ENCODE measurements at places on chromosomes 3 and 15. TPM values are rescaled to one million over a fixed set of nuclear protein-coding genes. Genes with fewer than 3 reads are reported as not detected.

- DNase-seq: peak; percentile 82
These were observed 33.8 kb downstream of the MRAS start for GRCh38 chr3:138381950-138382715.

DNA sequence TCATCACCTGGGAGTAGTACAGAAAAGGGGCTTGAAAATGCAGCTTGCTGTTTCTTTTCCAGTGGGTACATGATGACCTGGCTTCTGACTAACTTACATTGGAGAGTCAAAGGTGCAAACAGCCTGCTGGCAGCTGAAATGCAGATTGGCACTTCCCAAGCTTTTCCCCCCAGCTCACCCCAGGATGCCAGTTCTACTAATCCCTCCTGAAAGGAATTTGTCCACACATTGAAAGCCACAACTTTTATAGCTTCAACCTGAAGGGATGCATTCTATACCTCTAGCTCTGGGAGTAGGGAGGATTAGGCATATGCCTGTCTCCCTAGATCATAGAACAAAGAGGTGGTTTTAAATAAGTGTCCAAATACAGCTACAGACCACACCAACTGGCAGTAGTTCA, 281.7 kb downstream of the EFHB start:
- DNase-seq: no peak

Gene CKMT1A
- total RNA-seq: 0.80 TPM

GRCh38 chr15:51382787-51383186, 41.3 kb downstream of the GLDN start:
- no peak for DNase-seq

DNA sequence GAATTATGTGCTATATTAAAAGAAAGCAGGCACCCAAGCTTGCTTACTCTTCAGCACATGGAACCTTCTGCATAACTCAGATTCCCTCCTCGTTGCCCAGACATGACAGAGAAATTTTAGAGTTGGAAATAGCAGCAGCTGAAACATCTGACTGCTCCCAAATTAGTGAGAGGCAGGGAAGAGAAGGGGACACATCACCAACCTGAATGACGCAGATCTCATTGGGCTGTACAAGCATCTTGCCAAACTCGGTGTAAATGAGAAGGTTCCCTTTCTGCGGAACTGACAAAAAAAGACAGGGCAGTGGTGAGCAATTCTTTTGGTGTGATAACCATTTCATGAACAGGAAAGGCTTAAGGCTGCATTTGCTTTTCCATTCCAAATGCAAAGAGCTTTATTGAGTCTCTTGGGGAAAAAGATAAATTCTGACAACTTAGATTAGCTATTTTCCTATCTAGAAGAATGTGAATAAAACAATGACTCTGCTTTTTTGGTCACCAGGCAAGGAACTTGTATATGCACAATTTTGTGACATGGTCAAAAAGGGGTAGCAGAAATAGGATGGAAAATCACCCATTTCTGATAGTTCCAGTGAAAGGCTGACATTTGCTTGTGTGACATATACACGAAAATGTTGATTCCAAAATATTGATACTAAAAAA, 35.1 kb downstream of the HGD start:
- no peak for DNase-seq

Gene SOX14
- total RNA-seq: not detected

GRCh38 chr15:90024406-90024805, 23.3 kb downstream of the ZNF710 start:
- DNase-seq: no peak

Gene DIS3L
- total RNA-seq: 29.2 TPM

- DNase-seq: no peak
These were observed 96.6 kb downstream of the FHIT start for GRCh38 chr3:61154457-61155198.

DNA sequence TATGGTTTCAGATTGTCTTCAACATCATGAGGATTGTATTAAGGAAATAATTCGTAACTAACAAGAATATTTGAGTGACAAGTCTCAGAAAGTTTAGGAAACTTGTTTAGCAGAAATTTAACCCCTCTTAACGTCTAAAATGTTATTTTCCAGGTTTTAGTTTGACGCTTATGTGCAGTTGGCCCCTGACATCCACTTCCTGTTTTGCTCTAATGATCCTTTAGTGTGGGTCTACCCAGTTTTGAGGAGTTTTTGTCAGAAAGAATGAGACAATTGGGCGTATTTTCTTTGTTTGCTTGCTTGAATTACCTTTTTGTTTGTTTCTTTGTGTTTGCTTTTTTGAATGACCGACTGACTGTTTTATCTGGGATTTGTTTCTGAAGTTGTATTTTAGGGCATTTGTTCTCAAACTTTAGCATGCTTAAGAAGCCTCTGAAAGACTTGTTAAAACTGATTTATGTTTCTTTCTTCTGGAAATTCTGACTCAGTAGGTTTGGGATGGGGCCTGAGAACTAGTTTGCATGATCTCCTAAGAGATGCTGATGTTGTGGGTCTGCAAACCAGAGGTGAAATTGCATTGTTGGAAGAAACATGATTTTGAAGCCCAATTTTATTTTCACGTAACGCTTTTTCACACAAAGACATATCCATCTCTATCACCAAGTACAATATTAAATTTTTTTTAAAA, 20.6 kb downstream of the RBMS3 start:
- no peak for DNase-seq

DNA sequence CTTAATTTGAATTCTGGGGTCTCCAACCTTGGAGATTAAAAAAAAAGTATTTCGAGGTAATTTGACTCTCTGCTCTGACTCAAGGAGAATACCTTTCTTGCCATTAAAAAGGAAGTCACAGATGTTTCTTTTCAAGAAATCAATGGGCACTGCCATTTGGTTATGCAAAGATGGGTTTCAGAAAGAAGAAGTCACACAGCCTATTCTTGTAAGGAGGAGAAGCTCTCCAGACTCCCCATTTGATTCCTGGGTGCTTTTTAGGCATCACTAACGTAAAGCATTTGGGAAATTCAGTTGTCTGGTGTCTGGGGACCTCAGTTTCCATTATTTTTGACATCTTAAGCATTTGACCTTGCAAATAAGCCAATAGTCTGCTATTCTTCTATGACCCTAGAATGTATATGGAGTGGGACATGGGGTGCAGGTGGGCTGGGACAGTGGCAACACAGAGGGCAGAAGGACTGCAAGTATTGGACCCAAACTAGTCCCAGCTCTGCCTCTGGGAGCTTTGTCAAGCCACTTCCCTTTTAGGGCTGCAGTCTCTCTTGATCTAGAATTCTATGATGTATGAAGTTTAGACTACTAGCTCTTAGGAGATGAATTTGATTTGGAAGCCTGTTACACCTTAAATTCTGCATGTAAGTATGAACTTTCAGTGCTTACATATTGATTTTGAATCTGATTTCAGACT, 27.8 kb downstream of the IL5RA start:
- no peak for DNase-seq

DNA sequence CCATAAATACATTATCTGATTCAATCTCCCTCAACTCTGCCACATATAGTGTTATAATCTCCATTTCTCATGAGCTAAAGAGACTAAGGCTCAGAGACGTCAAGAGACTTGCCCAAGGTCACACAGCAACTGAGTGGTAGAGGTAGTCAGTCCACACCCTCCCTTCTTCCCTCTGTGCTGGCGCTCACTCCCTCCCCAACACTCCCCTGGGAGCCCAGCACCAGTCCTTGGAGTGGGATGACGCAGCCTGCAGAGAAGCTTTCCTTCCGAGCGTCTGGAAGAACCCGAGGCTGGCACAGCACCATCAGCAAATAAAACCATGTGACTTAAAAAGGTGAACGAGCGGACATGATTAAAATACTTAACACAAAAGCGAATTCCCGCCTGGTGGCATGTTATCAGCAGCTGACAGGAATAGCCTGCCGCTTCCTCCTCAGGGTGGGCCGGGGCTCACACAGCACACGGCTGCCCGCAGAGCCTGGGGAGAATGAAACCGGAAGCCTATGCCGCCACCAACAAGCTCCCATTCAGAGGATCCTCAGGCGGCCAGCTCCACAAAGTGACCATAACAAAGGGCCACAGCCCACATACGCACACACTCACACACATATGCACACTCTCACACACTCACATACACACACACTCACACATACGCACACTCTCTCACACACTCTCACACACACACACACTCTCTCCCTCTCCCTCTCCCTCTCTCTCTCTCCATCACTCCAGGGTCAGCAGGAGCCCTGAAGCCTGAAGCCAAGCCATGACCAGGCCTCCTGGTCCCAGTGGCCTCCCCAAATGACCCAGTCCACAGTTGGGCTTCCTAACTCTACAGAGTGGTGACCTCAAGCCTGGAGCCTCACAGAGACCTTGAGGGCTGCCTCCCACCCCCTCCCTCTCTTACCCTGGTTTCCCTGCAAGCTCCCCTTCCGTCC, 120.5 kb downstream of the XXYLT1 start:
- peak; percentile 86 for DNase-seq

Gene KLHL40
- not detected for total RNA-seq

Data from lower lobe of right lung (tissue), 2 donors.